ENCODE measurements at places on chromosomes 6 and 20.

DNA sequence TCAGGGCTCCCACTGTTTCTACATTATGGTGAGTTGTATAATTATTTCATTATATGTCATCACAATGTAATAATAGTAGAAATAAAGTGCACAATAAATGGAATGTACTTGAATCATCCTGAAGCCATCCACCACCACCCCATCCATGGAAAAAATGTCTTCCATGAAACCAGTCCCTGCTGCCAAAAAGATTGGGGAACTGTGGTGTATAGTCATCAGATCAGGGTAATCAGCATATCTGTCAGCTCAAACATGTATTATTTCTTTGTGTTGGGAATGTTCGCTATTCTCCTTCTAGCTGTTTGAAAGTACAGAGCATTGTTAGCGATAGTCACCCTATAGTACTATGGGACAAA, 33.8 kb upstream of the SLC22A23 start:
- DNase-seq: no peak

GRCh38 chr6:31035862-31036497, 25.7 kb downstream of the MUC22 start:
- DNase-seq: no peak

DNA sequence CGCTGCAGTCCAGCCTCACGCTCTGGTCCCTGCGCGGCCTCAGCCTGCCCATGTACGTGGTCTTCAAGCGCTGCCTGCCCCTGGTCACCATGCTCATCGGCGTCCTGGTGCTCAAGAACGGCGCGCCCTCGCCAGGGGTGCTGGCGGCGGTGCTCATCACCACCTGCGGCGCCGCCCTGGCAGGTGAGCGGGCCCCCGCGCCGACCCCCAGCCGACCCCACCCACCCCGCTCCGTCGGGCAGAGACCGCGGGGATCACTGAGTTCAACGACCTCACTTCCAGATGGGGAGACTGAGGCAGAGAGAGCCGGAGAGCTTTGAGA, 545 bp downstream of the SLC35D3 start:
- no peak for DNase-seq

- no peak for DNase-seq
Measured at GRCh38 chr6:32218167-32218566, 5.7 kb downstream of the NOTCH4 start.

Measured in right forelimb (tissue), 1 donor.